ENCODE measurements at places on chromosomes 6 and 20.

DNA sequence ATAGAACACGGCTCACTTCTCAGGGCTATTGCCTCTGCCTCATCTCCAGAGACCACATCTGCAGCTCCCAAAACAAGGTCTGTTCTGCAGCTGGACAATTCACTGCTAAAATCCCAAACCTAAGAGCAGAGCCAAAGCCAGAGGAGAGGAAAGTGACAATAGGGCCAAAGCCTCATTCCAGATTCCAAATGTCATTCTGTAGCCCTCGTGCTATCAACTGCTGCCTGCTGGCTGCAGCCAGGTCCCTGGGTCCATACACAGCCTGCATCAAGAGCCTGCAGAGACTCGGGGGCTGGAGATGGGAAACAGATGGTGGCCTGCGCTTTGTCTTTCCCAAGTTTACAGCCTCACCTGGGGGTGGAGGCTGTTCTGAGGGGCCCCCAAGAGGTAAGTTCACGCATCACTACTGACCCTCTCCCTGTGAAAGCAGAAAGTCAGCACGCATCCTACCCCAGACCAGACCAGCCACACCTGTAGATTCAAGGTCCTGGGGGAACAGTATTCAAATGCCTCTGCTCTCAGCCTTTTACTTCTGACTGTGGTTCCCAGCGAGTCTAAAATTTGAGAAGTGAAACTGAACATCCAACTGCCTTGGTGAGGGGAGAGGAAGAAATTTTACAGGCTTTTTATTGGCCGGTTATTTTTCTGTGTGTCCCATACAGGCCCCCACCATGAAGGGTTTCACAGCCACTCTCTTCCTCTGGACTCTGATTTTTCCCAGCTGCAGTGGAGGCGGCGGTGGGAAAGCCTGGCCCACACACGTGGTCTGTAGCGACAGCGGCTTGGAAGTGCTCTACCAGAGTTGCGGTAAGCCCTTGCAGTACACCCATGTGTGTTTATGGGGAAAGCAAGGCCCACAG, at the start of gene LY86:
LY86 (plus strand) TSS at position 657 of the 860 bp plus-strand sequence; CDS start at position 672, 15 bp downstream.
- no peak for DNase-seq

- DNase-seq, result no peak
These were observed 462 bp upstream of the SLC35B3 start for GRCh38 chr6:8435845-8436168.

DNA sequence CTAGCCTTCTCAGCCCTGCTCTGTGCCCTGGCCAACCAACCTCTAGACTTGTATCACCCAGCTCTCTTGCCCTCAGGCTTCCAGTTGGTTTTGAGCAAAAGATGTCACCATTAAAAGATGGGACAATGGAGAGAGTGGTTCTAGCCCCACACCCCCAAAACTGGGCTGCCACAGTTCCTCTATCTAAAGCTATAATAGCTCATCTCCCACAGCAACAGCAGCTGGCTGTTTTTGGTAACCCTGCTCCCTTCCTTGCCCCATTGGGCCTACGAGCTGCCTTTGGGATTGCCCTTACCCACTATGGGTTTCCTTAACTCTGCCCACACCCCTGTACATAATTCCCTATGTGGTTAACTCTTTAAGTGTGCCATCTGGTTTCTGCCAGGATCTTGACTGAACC, 7.6 kb upstream of the SRSF3 start:
- no peak for DNase-seq

DNA sequence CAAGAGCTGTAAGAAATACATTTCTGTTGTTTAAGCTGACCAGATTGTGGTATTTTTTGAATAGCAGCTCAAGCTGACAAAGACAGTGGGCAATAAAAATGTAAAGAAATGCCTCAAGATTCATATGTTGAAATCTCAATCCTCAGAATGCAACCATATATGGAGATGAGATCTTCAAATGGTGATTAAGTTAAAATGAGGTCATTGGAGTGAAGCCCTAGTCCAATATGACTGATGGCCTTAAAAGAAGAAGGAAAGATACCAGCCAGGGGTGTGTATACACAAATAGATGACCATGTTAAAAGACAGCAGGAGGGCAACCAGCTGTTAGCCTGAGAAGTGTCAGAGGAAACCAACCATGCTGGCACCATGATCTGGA, 7.1 kb upstream of the DDO start:
- no peak for DNase-seq

- no peak for DNase-seq
These were observed 108.1 kb downstream of the PREX1 start for GRCh38 chr20:48719598-48720255.

DNA sequence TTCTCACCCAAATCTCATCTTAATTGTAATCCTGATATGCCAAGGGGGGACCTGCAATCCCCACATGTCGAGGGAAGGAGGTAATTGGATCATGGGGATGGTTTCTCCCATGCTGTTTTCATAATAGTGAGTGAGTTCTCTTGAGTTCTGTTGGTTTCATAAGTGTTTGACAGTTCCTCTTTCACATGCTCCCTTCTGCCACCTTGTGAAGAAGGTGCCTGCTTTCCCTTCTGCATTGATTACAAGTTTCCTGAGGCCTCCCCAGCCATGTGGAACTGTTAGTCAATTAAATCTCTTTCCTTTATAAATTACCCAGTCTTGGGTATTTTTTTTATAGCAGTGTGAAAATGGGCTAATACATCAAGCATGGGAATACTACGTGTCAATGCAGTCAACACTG, 925.0 kb upstream of the MAN1A1 start:
- no peak for DNase-seq

DNA sequence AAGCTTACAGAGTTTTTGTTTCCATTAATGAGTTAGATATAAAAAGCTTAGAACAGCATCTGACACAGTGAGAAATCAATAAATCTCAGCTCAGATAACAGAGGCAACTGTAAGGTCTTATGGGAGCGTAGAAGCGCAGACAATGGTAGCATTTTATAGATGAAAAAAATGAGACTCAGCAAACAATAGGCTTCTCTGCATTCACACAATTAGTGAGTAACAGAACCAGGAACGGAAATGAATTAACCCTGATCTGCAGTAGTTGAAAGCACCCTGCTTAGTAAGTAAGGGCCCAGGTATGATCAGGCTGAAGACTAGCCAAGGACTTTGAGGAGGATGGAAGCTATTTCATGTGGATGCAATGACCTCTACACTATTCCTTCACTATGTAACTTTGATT, 147.2 kb upstream of the EYA4 start:
- no peak for DNase-seq

- no peak for DNase-seq
These were observed 2.8 kb downstream of the SPO11 start for GRCh38 chr20:57332105-57333089.

DNA sequence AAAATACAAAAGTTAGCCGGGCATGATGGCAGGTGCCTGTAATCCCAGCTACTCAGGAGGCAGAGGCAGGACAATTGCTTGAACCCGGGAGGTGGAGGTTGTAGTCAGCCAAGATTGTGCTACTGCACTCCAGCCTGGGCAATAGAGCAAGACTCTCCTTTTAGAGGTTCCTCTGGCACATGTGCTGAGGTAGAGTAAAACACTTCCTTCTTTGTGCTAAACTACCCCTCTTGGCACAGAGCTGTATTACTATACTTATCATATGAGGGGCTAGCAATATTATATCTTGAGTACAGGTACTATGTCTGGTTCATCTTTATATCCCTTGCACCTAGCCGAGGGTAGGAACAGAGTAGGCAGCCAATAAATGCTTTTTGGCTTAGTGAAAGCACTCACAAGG, 40.2 kb upstream of the SAMHD1 start:
- no peak for DNase-seq

DNA sequence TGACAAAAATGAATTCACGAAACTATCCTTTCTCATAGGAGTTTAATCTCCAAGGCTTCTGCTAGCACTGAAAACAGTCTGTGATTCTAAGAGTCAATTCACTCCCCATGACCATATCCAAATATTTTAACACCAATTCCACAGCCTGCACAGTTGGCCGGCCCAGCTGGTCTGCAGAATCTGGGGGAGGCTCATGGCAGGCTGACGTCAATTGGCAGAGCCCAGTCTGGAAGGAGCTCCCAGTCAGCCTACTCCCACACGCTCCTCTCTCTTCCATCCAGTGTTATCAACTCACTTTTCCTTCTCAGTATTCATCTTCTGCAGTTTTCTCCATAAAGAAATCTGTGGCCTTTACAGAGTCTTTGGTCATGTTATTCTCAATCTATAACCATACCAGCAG, 111.0 kb downstream of the TBXT start:
- DNase-seq, result no peak

GRCh38 chr6:15335385-15335784, 89.5 kb downstream of the JARID2 start:
- DNase-seq, result no peak

DNA sequence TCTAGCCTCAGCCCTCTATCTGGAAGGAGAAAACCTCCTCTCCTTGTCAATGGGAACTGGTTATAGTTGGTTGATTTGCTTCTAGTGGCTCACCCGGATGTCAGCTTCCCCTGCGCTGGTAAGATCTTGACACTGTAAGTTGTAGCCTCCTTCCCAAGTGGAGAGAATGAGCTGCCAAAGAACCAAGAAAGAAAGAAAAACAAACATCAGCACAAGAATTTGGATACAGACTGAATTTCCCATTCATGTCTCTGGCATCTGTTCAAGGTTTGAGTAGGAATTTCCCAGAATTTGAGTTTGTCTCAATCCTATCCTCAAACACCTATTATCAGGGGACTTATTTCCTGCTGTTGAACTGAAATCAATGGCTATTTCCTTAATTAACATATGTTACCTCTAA, 44.1 kb downstream of the ELOVL2 start:
- DNase-seq, result no peak

DNA sequence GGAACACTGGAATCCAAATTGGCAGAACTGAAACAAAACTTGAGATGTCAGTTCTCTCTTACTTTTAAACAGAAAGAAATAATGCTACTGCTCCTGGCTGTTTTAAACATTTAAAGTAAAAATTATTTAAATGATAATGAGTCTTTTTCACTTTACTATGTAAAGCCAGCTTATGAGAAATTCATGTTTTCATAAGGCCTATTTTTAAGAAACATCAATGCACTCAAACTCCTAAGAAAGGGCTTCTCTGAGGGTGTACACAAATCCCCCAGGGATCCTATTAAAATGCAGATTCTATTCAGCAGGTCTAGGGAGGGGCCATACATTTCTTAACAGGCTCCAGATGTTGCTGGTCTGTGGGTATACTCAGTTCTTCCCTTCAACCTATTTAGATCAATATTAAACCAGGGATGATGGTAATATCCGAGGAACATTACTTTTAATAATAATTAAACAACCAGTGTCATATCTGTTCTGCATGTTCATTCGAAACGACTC, 2.3 kb downstream of the FERMT1 start:
- DNase-seq, result no peak

GRCh38 chr6:53171605-53172467, 23.2 kb upstream of the GCM1 start:
- peak; percentile 96 for DNase-seq

- no peak for DNase-seq
These were observed 31.4 kb downstream of the FOXP4 start for GRCh38 chr6:41577356-41578216.

DNA sequence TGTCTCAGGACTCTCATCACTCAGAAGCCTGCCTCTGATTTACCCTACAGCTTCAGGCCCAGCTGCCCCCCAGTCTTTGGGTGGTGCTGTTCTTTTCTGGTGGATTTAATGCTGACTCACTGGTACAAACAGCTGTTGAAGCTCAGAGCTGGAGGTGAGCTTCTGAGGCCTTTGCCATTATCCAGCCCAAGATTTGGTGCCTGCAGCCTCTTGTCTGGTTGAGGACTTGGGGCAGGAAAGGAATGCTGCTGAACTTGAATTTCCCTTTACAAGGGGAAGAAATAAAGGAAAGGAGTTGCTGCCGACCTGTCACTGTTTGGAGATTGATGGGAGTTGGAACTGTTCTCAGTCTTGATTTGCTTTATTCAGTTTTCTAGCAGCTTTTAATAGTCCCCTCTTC, 19.8 kb downstream of the ABCF1 start:
- no peak for DNase-seq

- no peak for DNase-seq
These were observed 2.9 kb downstream of the TMEM30A start for GRCh38 chr6:75281653-75282052.

DNA sequence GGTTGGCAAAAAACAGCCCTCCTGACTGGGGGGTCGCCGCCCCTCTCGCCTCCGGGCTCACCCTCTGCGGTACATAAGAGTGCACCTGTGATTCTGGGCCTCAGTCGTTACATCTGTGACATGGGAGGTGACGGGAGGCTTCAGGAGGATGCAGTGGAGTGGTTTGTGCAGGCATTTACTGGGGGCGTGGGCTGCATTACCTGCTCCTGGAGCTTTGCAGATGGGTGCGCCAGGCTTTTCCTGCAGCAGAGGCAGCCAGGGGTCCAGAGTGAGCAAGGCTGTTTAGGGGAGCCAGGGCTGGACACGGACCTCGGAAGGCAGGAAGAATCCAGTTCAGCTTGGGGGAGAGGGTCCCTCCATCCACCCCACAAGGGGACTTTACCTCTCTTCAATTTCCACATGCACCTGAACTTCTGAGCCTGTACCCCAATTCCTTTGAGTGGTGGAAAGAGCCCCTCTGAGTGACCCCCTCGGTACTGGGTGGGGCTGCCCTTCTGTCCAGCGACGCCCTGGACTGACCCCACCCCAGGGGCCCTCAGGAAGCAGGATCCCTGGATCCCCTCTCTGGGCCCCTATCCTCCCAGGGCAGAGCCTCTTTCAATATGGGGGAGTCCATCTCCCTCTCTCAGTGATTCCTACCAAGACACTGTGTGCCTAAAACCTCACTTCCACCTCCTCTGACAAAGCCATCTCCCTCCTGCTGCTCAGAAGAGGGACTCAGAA, 134.0 kb downstream of the TAF4 start:
- DNase-seq, result no peak

- DNase-seq, result no peak
These were observed 270.4 kb downstream of the OGFRL1 start for GRCh38 chr6:71558974-71559373.

DNA sequence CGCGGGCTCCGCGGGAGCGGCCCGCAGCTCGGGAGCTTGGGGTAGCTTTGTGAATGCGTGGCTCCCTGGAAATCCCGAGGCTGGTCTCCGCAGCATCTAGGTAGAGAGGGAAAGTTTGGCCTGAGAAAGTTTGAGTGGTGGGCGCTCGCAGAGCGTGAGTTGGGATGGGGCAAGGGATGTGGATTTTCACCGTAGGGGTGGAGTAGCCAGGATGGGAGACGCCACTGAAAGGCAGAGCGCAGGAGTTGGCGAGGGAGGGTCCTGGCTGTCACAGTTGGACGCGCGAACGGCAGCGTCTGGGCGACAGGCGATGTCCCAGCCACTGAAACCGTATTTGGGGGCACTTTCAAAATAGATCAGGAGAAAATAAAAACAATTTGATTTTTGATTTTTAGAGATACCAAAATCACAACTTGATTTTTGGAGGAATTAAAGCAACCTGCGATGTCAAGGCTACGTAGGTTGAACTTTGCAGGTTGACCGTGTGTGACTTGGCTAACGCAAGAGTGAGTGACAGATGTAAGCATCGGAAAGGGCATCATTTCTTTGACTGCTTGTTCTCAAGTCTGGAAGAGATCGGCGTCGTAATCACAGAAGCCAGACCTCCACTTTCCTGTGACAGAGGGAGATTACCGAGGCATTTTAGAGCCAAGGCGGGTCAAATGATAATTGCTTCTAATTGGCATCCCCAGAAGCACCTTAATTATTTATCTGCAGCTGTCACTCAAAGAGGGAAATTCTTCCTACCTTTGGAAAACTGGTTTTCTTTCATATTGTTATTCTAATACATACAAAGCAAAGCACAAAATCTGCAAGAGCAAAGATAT, 646 bp downstream of the HEY2 start:
- no peak for DNase-seq
